ENCODE measurements at places on chromosomes 1 and 21. TPM values are rescaled to one million over a fixed set of nuclear protein-coding genes. Genes with fewer than 3 reads are reported as not detected.
A peak's percentile ranks its signal among the peaks of the same experiment; 100 is the strongest.

DNA sequence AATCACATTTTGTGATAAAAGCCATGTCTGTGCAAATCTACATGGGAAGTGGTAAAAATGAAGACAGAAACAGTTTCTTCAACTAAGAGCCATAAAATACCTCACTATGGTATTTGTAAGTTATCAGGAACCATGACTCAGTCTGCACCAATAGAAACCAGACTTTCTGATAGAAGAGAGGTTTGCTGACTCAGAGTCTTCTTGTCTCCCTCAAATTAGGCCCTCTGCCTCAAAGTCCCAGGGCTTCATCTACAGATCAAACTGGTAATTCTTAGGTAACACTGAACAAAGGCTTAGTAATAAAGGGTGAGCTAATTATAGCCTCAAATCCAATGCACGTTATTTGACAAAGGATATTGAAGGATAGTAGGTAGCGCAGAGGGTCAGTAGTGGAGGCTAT, 30.9 kb upstream of the SSX2IP start:
- H3K4me3 ChIP-seq: no peak overlapping the region
- H3K27ac ChIP-seq: no peak overlapping the region
- no peak for DNase-seq
- no peaks in the 10 kb centered on the region for H3K36me3 ChIP-seq

DNA sequence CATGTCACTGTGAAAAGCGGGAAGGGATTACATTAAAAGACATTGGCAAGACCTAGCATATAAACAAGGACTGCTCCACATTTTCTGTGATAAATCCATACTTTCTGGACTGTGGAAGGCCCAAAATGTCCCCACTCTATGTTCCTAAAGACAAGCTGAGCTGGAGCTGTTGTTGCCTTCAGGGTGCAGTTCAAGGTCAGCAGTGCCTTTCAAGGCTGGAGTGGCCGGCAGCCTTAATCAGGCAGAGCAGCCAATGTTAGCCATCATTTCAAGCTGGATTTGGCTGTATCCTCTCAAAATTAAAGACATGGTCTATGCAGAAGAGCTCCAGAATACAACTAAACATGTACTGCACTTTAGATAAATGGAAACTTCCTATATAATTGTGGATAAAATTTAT, 70.4 kb upstream of the ADAM30 start:
- no peak for DNase-seq
- no peaks in the 10 kb centered on the region for H3K27me3 ChIP-seq
- no peaks in the 10 kb centered on the region for H3K36me3 ChIP-seq
- no peak overlapping the region for H3K4me3 ChIP-seq

DNA sequence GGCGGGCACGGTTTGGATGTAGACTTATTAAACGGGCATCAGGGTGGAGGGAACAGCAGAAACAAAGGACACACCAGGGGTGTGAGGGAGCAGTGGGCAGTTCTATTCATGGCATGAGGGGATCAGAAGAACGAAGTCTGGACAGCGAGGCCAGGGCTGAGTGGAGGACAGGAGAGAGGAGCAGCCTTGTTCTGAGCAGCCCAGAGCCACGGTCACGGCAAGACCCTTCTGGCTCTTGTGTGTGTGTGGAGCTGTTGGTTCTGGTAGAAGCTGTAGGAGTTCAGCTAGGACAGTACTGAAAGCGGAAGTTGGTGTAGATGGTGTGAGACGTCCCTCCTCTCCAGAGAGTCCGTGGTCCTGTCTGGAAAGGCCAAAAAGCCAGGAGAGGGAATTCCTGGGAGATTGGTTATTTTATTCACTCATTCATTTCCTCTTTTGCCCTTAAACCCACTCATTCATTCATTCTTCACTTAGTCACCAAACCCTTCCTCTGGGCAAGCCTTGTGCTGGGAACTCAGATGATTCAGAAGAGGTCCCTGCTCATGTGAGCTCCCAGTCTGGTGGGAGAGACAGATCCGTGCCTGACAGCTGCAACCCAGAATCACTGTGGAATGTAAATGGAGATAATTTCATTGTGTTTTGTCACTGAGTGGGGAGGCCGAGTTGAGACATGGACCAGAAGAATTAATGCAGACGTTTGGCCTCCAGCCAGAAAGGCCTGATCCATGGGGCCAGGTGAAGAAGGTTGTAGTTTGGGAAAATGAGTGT, 4.1 kb upstream of the ACOT11 start:
- no peak overlapping the region for H3K27ac ChIP-seq
- H3K4me3 ChIP-seq: no peak overlapping the region
- H3K4me1 ChIP-seq: peaks cover 26% of the 10 kb centered on the region
- H3K27me3 ChIP-seq: no peaks in the 10 kb centered on the region
- no peaks in the 10 kb centered on the region for H3K36me3 ChIP-seq
- DNase-seq: no peak

The MARK1 gene
- 21.2 TPM for total RNA-seq

DNA sequence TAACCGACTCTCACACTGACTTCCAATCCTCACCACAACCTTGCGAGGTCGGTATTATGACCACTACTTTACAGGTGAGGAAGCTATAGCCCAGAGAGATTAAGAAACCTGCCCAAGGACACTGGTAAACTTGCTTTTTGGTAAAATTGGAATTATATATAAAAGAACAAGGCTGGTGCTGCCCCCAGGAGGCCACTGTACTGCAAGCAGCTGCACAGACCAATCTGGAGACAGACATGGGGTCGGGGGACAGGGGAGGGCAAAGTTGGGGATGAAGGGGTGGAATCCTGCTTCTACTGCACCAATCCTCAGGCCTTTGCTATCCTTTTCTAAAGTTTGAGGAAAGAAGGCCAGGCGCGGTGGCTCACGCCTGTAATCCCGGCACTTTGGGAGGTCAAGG, 280.8 kb downstream of the SPATA17 start:
- peak; percentile 5 for DNase-seq
- H3K36me3 ChIP-seq: no peaks in the 10 kb centered on the region
- H3K27ac ChIP-seq: no peak overlapping the region
- no peaks in the 10 kb centered on the region for H3K27me3 ChIP-seq
- H3K4me1 ChIP-seq: no peaks in the 10 kb centered on the region

DNA sequence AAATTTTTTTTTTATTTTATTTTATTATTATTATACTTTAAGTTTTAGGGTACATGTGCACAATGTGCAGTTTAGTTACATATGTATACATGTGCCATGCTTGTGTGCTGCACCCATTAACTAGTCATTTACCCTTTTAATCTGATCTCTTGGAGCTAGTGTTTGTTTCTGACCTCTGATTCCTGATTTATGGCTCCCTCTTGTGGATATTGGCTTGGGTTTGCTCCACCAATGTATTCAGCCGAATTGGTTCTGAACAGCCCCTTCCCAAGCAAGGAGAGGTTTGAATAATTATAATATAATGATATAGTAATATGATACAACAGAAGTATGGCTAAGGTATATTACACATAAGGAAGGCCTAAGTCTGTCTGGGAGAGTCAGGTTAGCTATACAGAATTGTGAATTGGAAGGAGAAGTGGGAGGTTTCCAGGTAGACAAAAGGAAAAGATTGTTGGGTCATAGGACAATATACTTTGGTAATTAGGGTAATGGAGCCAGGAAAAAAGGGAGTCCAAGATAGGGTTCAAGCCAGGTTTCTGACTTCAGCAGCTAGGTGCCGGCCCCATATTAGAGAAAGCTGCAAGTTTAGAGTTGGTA, 53.1 kb upstream of the HMCN1 start:
- no peak for DNase-seq
- no peaks in the 10 kb centered on the region for H3K4me1 ChIP-seq
- no peaks in the 10 kb centered on the region for H3K36me3 ChIP-seq

GRCh38 chr1:67053535-67053784, 488 bp downstream of the SLC35D1 start:
- no peaks in the 10 kb centered on the region for H3K27me3 ChIP-seq
- peaks cover 10% of the 10 kb centered on the region for H3K4me1 ChIP-seq
- no peaks in the 10 kb centered on the region for H3K36me3 ChIP-seq
- peak; percentile 69 for DNase-seq

DNA sequence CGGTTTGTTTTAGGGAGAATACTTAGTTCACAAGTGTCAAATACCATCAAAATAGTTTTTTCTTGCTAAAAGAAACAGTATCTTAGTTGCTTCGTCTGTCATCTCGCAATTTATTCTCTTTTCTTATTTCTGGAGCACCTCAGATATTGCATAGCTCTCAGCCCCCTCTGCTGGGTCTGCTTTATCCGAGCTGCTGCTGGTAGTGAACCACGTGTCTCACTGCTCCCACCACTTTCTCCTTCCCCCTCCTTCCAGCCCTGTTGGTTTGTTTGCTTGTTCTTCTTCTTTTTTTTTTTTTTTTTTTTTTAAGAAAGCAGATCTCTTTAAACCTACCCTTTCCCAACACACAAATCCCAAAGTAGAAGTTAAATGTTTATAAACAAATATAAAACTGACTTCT, 170.8 kb downstream of the EDEM3 start:
- H3K27me3 ChIP-seq: no peaks in the 10 kb centered on the region
- H3K4me3 ChIP-seq: no peak overlapping the region
- no peaks in the 10 kb centered on the region for H3K4me1 ChIP-seq
- no peak for DNase-seq

DNA sequence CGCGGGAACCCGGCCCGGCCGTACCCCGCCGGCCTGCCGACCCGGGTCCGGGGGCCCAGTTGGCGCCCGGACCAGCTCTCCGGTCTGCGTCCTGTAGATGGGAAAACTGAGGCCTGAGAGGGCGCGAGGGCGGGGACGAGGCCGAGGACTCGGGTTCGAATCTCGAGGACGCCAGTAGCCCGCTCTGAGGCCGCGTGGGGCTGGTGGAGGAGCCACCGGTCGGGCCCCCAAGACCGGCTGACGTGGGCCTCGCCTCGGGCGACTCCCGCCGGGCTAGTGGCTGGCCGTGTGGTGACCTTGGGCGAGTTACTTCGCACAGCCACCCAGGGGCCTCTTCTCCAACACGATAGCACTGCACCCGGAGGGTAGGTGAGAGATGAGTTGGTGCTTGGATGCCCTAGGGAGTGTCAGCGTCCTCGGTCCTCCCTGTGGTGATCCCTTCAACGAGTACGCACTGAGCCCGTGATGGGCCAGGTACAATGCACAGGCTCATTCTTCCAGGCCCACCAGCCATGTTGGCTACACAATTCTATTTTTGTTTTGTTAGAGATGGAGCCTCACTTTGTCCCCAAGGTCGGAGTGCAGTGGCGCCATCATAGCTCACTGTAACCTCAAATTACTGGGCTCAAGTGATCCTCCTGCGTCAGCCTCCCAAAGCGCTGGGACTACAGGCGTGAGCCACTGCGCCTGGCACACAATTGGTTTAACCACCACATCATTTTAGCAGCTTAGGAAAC, 404 bp upstream of the SCMH1 start:
- H3K36me3 ChIP-seq: no peaks in the 10 kb centered on the region
- no peak for DNase-seq
- H3K4me3 ChIP-seq: peak overlapping the region; percentile 90
- H3K4me1 ChIP-seq: peaks cover 8% of the 10 kb centered on the region

DNA sequence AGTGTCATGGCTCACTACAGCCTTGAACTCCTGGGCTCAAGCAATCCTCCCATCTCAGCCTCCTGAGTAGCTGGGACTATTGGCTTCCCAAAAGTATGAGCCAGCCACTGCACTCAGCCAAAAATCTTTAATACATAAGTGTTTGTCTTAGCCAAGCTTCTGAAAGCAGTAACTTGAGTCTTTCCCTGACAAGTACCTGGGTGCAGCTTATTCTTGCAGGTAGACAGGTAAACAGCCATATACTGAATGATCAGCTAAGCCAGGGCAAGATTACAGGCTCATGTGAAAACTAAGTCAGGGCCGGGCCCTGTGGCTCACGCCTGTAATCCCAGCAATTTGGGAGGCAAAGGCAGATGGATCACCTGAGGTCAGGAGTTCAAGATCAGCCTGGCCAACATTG, 7.8 kb downstream of the MEAF6 start:
- H3K4me3 ChIP-seq: no peak overlapping the region
- DNase-seq: no peak
- no peak overlapping the region for H3K27ac ChIP-seq
- peaks cover 23% of the 10 kb centered on the region for H3K36me3 ChIP-seq
- no peaks in the 10 kb centered on the region for H3K27me3 ChIP-seq

The SPATA21 gene
- total RNA-seq: not detected

- H3K4me1 ChIP-seq: peaks cover 32% of the 10 kb centered on the region
- no peak overlapping the region for H3K4me3 ChIP-seq
- peak overlapping the region; percentile 74 for H3K27ac ChIP-seq
- DNase-seq: peak; percentile 32
- no peaks in the 10 kb centered on the region for H3K27me3 ChIP-seq
Measured at GRCh38 chr1:59520827-59521418, 224.0 kb downstream of the FGGY start.

GRCh38 chr1:62685431-62685859, 2.7 kb downstream of the DOCK7 start:
- no peak for DNase-seq
- no peak overlapping the region for H3K27ac ChIP-seq
- no peaks in the 10 kb centered on the region for H3K27me3 ChIP-seq
- peaks cover 21% of the 10 kb centered on the region for H3K4me1 ChIP-seq
- H3K36me3 ChIP-seq: no peaks in the 10 kb centered on the region

All from thyroid gland (tissue), 4 donors.